ENCODE measurements at places on chromosomes 12 and 14.

- no peak for DNase-seq
Measured at GRCh38 chr12:8048906-8049305, 16.4 kb downstream of the FOXJ2 start.

- no peak for DNase-seq
Measured at GRCh38 chr12:64255249-64255648, 33.2 kb upstream of the KICS2 start.

DNA sequence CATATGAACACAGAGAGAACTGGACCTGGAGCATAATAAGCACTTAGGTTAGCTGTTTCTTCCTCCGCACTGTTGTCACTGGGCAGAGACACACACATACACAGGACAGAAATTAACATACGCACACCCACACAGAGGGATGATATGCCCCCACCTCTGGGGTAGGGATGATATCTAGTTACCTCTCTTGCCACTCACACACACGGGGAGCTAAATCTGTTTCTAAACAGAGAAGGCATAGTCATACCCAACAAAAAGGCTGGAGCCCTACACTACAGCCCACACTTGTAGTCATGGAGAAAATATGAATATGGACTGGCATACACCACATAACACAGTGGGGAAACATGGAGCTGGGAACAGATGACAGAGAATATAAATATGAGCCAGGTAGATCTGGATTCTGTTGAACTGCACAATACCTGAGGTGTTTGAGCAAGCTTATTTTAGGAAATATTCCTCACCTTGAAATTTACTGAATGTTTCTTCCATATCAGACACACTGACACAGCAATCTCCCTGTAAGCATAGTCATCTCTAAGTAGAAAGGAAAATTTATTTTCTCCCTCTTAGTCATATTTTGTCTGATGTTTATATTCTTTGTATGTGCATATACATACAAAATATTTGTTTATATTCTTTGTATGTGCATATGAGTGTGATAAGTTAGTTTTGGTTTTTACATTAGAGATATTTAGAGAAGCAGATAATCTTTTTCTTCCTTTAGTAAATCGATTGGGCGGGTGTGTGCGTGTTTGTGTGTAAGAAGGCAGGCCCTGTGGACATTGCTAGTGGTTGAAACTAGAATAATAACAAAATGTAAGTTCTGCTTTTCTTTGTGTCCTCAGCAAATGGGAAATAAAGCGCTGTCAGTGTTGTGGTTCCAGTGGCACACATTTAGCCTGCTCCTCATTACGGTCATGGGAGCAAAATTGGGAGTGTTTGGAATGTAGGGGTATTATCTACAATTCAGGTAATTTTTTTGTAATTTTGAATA is 20.9 kb upstream of the SCFD1 start:
- DNase-seq, result no peak

DNA sequence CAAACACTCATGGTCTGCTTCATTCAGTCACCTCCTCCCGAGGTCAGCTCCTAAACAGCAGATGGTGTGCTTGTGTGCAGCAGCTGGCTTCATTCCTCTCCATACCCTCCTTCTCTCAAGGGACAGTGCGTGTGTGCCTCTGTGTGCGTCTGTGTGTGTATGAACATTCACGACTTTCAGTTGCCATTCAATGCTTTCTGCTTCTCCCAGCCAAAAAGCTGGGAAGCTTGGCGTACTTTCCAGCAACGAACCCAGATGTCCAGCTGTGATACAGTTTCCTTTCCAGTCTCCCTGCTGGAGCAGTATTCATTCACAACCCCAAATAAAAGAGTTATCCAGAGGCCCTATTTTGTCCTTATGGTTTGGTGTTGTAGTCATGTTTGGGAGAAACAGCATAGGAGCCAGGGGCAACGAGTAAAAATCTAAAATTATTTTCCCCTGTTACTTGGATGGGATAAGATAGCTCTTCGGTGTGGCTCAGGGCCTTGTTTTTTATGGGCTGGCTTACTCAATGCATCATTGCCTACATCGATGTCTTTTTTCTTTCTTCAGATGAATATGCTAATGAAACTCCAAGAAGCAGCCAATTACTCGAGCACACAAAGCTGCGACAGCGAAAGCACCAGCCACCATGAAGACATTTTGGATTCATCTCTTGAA is 379.3 kb downstream of the NAV3 start:
- DNase-seq, result peak; percentile 99

GRCh38 chr12:108320507-108321293 is 18.4 kb downstream of the CMKLR1 start:
- DNase-seq, result no peak

DNA sequence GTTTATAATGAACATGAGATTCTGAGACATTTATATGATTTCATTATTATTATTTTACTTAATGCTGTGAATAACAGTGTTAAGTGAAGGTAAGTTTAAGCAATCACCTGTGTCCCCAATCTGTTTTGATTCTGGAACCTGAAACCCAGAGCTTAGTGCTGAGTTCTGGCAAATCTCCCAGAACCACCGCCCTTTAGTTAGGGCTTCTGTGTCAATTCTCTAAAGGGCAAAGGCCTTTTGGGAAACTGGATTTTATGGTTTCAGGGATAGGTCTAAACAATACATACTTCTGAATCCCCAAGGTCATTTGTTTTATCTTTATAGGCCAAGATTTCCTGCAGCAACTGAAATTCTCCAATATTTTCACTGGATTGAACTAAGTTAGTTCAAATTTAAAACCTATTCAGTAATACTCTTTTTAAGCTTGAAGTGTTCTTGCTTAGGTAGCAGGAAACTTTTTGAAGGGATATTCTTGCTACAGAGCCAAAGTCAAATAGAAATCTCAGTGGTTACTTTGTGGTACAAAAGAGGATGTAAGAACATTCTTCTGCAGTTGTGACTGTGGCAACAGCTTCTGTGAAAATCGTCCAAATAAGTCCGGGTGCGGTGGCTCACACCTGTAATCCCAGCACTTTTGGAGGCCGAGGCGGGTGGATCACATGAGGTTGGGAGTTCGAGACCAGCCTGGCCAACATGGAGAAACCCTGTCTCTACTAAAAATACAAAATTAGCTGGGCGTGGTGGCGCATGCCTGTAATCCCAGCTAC is 10.0 kb upstream of the PKP2 start:
- no peak for DNase-seq

DNA sequence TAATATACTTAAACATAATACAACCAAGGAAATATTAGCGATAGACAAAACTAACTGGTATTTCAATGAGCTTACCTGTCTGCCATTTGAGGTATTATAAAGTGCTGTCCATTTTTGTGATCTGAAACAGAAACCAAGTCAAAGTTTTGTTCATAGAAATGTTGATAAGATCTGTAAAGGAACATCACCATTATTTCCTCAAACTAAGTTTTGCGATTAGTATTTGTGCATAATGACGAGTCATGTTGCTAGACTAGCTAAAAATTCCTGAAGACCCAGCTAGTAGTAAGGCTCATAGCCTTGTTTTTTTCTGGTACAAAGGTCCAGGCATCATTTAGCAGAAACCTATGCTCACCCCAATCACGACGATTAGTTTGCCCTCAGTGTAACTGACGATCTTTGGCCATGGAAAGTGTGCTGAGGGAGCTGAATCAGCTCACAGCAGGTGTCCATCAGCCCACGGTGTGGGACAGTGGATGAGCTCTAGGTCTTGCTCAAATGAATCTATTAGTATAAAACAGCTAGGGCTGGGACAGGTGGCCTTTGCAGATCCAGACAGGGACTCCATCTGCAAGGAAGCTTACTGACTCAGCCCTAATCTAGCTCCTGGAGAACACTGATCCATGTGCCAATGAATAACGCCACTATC is 28.7 kb downstream of the GIT2 start:
- DNase-seq, result no peak

GRCh38 chr12:79247494-79247893 is 382.9 kb downstream of the SYT1 start:
- DNase-seq, result no peak

DNA sequence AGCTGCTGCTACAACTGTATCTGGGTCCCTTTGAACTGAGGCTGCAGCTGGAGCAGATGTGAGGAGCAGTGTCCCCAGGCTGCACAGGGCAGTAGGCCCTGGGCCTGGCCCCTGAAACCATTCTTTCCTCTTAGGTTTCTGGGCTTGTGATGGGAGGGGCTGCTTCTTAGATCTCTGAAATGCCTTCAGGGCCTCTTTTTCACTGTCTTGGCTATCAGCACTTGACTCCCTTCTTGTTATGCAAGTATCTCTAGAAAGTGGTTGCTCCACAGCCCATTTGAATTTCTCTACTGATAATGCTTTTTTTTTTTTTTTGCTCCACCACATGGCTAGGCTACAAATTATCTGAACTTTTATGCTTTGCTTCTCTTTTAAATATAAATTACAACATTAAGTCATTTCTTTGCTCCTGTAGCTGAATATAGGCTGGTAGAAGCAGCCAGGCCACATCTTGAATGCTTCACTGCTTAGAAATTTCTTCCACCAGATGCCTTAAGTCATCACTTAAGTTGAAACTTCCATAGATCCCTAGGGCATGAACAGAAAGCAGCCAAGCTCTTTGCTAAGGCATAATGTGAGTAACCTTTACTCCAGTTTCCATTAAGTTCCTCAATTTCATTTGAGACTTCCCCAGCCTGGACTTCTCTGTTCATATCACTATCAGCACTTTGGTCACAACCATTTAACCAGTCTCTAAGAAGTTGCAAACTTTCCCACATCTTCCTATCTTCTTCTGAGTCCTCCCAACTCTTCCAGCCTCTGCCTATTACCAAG is 41.1 kb downstream of the ACSM4 start:
- DNase-seq, result no peak

DNA sequence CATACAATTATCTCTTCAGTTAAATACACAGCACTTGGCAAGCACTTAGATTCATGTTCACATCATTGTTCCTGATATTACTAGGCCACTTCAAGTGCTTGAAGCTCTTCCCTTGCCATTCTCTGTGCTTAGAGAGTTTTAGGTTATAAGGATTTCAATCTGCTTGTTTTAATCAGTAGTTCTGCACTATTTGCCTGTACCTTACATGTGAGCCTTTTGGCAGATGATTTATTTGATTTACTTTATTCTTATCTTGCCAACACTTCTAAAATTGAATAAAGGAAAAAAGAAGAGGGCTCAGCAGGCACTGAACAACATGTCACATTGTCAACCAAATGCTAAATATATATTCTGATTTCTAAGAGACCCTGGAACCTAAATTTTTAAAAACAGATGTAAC is 363.8 kb upstream of the USP15 start:
- DNase-seq, result peak; percentile 37

GRCh38 chr14:32244404-32244803 is 41.3 kb upstream of the RNU6-8 start:
- no peak for DNase-seq

GRCh38 chr12:68529869-68530268 is 80.8 kb upstream of the RAP1B start:
- no peak for DNase-seq

DNA sequence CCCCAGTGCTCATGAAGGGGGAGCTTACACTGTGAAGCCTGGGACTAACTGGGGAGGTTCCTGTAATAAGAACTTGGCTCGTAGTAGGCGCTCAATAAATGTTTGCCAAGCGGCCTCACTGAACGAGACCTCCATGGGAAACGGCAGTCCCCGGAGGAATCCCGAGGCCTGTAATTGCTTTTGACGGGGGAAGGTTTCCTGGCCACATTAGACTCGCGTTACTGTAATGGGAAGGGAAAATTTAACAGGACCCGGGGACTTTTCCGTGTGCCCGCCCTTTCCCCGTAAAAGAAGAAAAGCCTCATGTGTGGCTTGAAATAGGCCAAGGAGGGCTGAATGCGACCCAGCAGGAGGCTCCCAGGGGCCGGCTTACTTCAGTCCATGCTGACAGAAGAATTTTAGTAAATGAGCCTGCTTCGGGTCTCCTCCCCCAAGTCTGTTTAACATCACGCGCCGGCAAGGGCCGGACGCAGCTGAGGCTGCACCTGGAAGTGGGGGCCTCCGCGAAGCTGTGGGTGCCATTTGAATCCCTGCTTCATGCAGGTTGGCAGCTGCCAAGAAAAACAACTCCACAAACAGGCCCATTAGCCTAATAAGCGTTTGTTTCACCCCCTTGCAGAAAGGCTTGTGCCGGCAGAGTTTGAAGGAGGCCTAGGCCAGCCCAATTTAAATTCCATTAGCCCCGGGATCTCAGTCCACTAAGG is 39.8 kb upstream of the PWP1 start:
- no peak for DNase-seq

DNA sequence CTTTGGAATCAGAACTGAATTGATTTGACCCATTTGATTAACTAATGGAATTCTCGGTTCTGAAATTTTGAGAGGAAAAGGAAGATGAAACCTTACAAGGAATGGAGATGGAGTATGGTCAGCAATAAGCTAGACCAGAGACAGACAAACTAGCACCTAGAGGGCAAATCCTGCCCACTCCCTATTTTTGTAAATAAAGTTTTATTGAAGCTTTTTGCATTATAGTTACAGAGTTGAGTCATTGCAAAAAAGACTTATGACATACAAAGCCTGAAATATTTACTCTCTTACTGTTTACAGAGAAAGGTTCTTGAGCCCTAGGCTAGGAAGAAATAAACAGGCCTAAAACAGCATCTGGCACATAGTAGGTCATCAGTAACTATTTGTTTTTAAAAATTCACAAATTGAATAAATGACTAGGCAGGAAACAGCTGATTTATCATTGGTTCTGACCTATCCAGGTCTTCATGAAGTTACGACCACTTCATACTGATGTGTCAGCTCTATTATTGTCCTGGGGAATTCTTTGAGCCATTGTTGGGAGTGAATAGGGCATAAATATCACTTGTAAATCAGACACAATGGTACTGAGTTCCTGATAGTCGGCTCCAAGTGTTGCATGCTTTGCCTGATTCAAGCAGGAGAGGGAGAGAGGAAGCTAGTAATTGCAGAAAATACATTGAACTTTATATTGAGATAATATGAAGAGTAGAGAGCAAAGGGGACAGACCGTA is 14.6 kb upstream of the STAB2 start:
- no peak for DNase-seq

DNA sequence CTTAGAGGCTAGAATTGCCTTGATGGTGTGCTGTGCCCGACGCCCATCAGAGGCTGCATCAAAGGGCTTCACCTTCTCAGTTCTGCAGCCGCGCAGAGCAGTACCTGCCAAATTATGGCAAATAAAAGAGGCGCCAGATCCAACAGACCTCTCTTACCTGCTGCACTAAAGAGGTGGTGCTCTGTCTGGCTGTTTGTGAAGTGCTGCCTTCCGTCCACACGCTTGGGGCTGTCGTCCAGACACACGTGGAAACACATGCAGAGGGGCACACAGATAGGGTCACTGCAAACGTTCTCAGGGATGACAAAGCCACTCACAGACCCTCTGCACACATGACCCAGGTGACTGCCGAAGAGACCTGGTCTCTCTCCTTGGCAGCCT is 617.5 kb downstream of the VRK1 start:
- no peak for DNase-seq

GRCh38 chr14:90344331-90345238 is 12.8 kb upstream of the NRDE2 start:
- no peak for DNase-seq

- DNase-seq, result no peak
Measured at GRCh38 chr12:27607591-27607990, 83.6 kb downstream of the PPFIBP1 start.

Data from NCI-H510A treated with DMSO at 0.1 percent for 48 hours (cell line).